ENCODE measurements at places on chromosomes 12 and 14.

DNA sequence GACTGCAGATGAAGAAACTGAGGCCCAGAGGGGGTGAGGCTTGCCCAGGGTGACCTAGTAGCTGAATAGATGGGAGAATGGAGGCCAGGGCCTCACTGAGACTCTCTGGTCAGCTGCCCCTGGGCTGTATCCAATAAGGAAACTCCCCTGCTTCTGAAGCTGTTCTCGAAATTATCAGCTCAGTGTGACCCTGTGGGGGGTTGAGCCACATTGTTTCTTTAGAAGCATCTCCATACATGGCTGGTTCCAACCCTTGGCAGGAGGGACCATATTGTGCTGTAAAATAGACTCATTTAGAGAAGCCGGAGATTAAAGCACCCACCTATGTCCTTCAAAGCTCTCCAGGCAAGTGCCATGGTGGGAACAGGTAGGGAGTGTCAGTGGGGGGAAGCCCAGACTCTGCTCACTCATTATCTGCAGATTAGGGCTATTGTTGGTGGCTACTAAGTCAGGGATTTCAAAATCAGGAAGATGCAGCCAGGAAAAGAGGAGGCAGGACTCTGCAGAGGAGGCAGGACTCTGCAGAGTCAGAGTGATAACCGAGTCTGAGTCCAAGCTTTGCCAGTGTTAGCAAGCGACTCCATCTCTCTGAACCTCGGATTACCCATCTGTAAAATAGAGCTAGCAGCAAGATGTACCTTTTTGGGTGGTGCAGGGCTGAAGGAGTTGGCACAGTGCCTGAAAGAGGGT is 3.5 kb downstream of the SERPINA5 start:
- DNase-seq = peak; percentile 39

GRCh38 chr12:76020281-76020680 is 11.3 kb downstream of the PHLDA1 start:
- DNase-seq = peak; percentile 85

DNA sequence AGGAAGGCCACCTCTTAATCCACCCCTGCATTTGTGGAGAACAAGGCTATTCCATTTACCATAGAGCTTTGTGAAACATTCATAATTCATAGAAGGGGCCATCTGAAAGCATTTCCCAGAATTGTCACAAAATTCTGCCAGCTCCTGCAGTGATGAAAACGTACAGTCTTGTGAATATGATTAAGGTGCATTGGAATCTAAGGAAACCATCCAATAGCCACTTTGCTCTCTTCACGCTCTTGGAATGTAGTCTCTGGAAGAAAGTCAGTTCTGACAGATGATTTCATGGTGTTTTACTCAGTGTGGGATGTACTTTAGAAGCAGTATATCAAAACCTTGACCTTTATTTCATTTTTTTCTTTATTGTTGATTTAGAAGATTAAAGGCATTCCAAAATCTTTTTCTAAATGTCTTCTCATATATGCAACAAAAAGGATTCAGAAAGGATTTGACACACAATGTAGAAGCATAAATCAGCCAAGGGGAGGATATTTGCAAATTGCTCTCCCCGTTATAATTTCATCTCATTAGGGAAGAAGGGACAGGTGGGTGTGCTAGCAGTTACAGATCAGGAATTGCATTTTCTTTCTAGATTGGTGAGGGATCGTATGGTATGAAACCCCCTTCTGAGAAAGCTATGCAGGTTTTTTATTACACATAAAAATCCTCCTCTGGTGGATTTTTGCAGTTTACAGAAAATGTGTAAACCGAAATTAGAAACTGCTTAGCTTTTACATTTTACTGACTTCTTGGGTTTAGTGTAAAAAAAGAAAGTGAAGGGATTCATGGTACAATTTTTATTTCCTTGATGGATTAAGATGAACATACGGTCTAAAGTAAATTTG is 390.2 kb downstream of the LRIG3 start:
- no peak for DNase-seq

- peak; percentile 65 for DNase-seq
Measured at GRCh38 chr12:103326190-103326589, 169.6 kb downstream of the C12orf42 start.

GRCh38 chr14:52263190-52263589 is 4.3 kb upstream of the PTGDR start:
- no peak for DNase-seq

- no peak for DNase-seq
Measured at GRCh38 chr14:94048691-94049624, 22.8 kb downstream of the OTUB2 start.

DNA sequence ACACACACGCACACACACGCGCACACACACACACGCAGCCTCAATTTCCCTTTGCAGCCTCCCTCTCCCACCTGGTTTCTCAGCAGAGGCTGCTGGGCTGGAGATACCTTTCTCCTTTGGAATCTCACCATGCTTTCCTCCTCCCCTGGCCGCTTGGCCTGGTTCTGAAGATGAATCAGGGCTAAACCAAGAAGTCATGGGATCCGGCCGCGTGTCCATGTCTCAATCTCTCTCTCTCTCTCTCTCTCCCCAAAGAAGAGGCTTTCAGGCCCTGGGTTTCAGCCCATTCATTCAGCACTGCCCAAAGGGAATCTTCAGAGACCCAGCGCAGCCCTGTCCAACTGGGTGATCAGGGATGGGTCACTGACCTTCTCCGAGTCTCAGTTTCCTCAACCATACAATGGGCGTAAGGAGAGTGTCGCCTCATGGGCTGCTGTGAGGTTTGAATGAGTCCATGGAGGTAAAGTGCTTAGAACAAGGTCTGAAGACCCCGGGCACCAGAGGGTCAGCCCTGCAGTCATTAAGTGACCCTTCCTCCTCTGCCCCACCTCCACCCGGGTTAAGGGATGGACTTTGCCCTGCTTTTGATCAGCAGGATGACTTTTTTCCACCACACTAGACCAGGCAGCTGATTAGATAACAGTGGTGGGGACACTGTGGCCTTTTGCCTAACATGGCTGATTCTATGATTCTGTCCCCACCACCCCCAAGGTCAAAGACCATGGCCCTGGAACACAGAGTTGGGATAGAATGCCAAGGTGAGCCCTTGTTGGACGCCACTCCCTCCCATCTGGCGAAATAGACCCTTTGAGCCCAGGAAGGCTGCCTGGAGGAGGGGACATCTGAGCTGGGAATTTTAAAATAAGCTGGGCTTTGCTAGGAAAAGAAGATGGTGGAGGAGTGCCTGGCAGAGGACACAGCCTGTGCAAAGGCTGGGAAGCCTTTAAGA is 42.1 kb downstream of the SCARB1 start:
- DNase-seq = no peak

DNA sequence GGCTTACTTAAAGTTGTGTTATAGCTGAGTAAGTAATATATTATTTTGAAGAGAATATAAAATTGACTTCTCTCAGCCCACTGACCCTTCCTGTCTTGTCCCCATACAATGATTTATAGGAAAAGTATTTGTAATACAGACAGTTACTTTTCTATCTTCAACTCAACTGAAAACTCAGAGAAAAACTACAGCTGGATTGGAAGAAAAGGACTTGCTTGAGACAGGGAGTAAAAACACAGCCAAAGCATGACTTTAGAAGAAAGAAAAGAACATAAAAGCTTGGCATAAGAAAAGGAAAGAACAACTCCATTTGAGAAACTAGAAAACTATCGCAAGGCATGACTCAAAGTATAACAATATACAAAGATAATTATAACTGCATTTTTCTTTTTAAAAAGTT is 57.5 kb downstream of the MSRB3 start:
- no peak for DNase-seq

DNA sequence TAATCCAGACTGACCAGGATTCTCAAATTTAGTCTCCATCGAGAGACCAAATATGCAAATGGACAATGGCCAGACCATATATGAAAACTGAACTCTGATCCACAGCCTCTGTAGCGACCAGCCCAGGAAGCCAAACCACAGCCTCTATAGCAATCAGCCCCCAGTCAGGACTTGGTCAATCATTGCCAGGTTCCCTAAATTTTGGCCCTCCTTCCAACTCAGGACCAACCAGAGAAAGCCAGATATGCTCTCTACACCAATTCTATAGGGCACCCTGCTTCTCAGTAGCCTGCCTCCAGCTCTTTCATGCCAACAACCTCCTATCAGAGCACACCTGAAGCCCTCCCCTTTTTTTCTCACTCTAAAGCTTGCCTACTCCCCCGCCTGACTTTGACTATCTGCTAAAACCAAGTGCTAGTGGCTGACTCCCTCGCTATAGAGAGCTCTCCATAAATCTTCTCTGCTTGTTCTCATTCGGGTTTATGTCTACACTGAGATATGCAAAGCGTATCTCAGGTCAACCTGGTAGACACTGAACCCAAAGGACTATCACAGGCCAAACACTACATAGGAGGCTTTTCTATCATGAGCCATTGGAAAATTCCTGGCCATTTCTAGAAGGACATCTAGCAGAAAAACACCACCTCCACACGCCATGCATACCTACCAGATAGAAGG is 110.5 kb upstream of the FUT8 start:
- peak; percentile 71 for DNase-seq

DNA sequence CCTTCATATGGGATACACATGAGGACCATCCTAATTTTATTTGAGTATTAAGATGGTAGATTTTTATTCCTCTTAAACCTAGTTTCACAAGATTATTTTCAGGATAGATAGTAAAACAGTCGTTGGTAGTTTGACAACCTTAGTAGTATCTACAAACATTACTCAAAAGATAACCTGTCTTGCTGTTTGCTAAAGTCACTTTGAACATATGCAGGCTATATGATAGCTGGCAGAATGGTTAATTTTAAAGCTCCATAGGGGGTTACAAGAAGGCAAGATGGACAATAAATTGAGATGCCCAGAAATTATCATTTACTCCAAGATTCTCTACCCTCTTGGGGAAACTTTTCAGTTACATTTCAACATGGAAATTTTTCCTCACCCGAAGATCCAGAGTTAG is 525.7 kb downstream of the SOX5 start:
- no peak for DNase-seq

GRCh38 chr12:32906399-32907165 is 10.0 kb upstream of the PKP2 start:
- DNase-seq = no peak

GRCh38 chr12:10363914-10364814 is 25.7 kb downstream of the KLRK1 start:
- DNase-seq = peak; percentile 63

DNA sequence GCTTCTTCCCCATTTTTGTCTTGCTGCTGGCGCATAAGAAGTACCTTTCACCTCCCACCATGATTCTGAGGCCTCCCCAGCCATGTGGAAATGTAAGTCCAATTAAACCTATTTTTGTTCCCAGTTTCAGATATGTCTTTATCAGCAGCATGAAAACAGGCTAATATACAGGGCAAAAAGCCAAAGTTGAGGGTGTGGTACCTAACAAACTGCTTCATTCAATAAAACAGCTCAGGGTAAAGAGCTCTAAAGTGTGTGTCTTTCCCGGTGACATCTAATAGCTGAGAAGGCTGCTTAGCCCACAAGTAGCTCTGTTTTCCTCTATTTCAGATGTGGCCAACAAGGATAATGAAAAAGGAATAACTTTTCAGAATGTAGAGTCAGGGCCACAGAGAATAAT is 76.7 kb upstream of the SLC8A3 start:
- no peak for DNase-seq

- DNase-seq = no peak
Measured at GRCh38 chr12:59472273-59472672, 123.6 kb upstream of the SLC16A7 start.

- peak; percentile 11 for DNase-seq
Measured at GRCh38 chr14:97366400-97366799, 569.2 kb downstream of the VRK1 start.

DNA sequence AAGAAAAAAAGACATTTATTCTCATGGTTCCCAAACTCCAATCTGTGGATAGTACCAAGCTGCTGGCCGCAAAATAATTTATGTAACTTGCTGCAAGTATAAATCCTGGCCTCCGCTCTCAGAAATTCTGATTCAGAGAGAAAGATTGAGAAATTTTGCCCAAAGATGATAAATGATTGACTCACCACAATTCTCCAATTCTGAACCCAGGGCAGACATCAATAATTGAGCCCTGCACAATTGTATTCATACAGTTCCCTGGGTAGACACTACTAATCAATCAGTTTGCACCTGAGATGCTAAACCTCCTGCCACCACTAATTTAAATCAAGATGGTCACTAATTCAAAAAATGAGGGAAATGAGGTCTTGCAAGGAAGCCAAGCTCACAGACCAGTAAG is 38.2 kb downstream of the TRPV4 start:
- no peak for DNase-seq

GRCh38 chr14:86790408-86791364 is 1202.3 kb downstream of the GALC start:
- peak; percentile 61 for DNase-seq

All from mesendoderm (in vitro differentiated cells).